Activated CD8-positive, alpha-beta T cell treated with anti-CD3 and anti-CD28 coated beads for 36 hours (primary cell): ENCODE measurements at places on chromosomes 5 and 9. TPM values are rescaled to one million over a fixed set of nuclear protein-coding genes. Genes with fewer than 3 reads are reported as not detected.

- DNase-seq, result no peak
Measured at GRCh38 chr9:98085058-98085457, 28.5 kb downstream of the NANS start.

GRCh38 chr5:33491941-33492340, 51.2 kb downstream of the TARS1 start:
- DNase-seq, result no peak

Gene PRR16
- not detected for total RNA-seq

DNA sequence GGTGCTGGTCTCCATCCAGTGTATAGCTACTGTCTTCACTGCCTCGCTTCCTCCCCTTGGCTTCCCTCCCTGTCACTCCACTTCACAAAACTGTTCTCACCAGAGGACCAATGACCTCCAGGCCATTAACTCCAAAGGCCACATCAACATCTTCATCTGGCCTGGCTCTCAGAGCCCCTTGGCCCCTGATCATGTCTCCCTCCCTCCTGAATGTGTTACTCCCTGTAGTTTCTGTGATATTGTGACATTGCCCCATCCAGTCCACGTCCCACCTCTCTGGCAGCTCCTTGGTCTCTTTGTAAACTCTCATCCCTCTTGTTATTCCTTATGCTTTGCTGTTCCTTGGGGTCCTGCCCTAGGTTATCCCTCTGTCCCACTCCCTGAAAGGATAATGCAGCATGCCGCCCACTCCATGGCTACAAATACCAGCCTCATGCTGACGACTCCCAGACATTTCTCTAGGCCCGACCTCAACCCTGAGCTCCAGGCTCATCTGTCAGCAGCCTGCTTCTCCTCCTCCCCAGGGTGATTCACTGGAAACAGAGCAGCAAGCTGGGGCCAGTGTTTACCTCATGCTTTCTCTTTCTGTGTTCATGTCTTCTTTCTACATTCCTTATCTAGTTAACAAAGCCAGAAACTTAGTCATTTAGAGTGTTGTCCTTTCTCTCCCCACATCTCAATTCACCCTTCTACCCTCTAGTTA, 312.2 kb downstream of the SPOCK1 start:
- no peak for DNase-seq

- DNase-seq, result no peak
Measured at GRCh38 chr5:136076881-136077445, 48.2 kb downstream of the TGFBI start.

DNA sequence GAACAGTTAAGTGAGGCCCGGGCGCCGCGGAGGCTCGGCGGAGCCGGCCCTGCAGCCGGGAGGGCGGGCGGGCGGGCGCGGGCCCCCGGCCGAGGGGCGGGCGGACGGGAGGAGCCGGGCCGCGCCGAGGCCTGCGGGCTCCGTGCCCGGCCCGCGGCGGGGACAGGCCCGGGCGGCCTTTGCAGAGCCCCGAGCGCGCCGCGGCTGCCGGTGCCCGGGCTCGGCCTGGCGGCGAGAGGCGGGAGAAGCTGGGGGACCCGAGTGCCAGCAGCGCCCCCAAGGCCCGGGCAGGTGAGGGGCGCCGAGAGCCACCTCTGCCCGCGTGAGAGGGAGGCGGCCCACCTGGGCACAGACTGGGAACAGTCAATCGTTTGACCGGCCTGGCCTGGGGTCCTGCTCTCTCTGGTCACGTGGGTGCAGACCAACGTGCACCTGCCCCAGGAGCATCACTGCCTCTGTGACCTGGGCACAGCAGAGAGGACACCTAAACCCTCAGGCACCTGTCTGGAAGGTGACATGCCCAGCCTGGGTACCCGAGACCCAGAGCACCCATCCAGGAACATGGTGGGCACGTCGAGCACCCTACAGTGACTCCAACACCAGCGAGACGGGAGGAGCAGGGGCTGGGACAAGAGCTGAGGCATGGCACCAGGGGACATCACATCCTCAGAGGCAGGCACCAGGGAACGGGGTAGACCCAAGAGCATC, 531 bp downstream of the MVB12B start:
- peak; percentile 34 for DNase-seq

Gene JAKMIP2
- 3.2 TPM for total RNA-seq

Gene LCN1
- not detected for total RNA-seq

GRCh38 chr9:87849144-87849758, 33.4 kb upstream of the SPATA31E1 start:
- DNase-seq, result no peak

Gene C7
- total RNA-seq, result not detected

Gene PRRC2B
- 141 TPM for total RNA-seq

GRCh38 chr5:154278186-154278585, 87.7 kb downstream of the GALNT10 start:
- DNase-seq, result no peak

DNA sequence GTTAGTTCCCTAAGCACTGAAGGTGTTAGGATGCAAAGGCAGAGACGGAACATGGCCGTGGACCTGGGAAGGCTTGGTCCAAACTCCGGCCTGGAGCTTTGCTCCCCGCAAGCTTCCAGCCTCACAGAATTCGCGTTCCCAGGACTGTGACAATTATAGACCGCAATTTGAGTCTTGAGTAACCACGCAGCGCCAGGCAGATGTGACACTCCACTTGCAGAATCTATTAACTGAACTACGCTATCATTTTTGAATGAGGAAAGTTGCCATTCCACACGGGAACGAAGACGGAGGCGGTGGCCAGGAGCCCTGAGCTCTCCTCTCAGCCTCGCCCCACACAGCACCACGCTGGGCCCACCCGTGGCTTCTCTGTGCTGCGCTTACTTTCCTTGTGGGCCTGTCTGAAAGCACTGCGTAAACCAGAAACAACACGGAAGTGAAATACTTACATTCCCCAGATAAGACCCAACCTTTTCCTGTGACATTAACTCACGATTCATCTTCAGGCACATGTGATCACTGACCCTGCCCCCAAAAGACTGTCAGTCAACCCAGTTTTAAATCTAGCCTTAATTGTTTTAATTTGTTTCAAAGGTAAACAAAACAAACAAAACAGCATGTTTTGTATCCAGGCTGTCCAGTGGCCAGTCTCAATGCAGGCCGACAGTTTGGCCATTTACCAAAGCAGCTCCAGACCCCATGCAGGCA, 16.1 kb upstream of the COL5A1 start:
- DNase-seq, result no peak

GRCh38 chr5:172946146-172946545, 13.1 kb upstream of the RPL26L1 start:
- DNase-seq, result no peak

DNA sequence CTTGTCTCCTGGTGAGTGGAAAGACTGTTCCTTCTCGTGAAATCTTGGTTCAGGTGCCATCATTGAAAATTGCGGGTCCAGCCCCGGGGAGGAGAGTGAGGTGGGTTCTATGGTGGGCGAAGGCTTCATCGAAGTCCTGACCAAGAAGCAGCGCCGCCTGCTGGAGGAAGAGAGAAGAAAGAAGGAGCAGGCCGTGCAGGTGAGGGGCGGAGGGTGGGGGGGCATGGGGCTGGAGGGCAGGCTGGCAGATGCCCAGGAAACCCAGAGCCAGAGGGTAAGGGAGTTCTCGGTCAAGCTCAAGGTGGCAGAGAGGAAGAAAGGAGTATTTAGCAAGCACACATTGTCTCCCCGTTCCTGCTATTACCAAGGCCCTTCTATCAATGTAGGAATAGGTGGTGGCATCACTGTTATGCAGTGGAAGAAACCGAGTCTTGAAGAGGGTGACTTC, 24.3 kb upstream of the POMT1 start:
- peak; percentile 75 for DNase-seq

DNA sequence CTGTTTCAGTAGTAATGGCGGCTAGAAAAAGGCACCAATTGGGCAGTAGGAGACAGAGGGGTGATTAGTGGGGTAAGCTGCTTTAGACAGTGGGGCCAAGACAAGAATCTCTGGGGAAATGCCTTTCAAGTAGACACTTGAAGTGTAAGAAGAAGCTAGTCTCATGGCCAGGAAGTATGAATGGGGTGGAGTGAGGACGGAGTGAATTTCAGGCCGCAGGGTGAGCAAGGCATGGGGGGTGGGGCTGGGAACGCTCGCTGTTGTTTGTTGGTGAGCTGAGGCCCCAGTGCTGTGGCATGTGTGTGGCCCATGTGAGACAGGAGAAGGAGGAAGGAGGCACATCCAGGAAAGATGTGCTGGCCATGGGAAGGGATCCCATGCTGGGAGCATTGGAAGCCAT, 149.2 kb upstream of the NFIL3 start:
- no peak for DNase-seq

Gene STXBP1
- 19.2 TPM for total RNA-seq

- no peak for DNase-seq
Measured at GRCh38 chr5:104305602-104306001, 743.0 kb upstream of the NUDT12 start.

GRCh38 chr5:18043344-18043743, 409.1 kb downstream of the TAF11L14 start:
- DNase-seq, result no peak

- no peak for DNase-seq
Measured at GRCh38 chr5:112732131-112732530, 5.6 kb upstream of the APC start.

- no peak for DNase-seq
Measured at GRCh38 chr5:95872346-95873268, 50.1 kb upstream of the GLRX start.

GRCh38 chr9:95185956-95186355, 131.6 kb downstream of the FANCC start:
- DNase-seq, result no peak

GRCh38 chr5:11527652-11528349, 376.4 kb downstream of the CTNND2 start:
- DNase-seq, result no peak

Gene CDKN2B-AS1
- total RNA-seq, result 0.81 TPM

- peak; percentile 40 for DNase-seq
Measured at GRCh38 chr5:112210430-112211005, 208.6 kb downstream of the EPB41L4A start.

GRCh38 chr9:86643946-86644674, 289.9 kb upstream of the TUT7 start:
- DNase-seq, result no peak

Gene CCDC152
- total RNA-seq, result 10.1 TPM

Gene KIAA1958
- 14.9 TPM for total RNA-seq

Gene PCDHB8
- not detected for total RNA-seq

Gene TSLP
- total RNA-seq, result 1.0 TPM

DNA sequence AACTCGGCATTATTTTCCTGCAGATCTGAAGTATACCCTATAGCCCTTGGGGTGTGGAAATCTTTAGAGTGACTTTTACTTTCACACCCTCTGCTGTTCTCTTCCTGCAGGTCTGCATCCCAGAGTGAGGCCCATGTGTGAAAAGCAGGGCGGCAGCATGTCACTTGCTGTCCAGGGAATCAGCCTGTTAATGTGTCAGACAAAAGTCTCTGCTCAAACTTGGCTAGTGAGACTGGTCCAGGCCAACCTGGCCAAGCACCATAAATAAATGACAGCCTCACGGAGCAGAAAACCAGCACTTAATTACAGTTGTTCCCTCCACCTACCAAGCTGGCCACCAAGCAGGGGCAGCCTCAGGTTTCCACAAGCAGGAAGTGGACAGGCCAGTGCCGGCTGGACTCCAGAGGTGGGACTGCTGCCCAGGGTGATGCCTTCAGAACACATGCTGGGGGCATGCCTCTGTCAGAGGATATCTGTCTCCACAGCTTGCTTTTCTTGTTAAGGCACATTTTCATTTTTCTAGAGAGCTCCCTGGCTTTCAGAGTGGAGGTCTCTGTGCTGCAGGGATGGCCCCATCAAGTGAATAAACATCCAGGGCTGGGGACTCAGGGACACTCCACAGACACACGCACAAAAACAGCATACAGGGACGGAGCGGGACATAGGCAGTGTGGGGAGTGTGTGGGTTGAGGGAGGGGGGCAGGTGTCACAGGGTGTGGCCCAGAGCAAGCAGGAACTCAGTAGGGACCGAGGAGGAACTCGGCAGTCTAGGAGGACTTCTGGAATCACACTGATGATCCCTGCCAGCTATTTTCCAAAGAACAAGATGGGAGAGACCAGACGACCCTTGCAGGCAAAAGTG, 243.8 kb upstream of the IRX1 start:
- DNase-seq, result no peak

DNA sequence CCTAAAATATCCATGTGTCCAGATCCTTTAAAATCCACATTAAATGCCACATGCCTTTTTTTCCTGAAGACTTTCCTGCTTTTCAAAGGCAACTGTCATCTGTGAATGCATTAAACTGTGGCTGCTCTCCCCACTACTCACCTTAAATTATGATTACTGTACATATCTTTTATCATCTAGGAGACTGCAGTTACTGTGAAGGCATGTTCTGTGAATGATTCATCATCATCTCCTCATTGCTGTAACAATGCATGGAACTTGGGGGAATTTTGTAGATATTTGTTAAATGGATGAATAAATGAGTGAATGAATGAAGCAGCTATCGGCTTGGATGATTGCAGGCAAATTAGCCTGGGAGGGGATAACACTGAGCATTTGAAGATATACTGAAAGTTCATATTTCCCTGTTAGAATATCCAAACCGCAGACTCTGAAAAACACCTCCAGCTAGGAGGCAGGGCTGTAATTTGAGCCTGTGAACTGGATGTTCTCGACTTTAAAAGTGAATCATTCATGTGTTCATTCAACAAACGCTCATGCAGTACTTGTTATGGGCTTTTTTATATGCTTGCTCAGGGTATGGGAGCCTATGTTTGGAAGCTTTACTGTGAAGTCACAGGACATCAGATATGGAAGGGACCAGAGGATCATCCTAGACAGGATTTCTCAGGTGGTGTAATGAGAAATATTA, 519.2 kb downstream of the KIF4B start:
- no peak for DNase-seq

DNA sequence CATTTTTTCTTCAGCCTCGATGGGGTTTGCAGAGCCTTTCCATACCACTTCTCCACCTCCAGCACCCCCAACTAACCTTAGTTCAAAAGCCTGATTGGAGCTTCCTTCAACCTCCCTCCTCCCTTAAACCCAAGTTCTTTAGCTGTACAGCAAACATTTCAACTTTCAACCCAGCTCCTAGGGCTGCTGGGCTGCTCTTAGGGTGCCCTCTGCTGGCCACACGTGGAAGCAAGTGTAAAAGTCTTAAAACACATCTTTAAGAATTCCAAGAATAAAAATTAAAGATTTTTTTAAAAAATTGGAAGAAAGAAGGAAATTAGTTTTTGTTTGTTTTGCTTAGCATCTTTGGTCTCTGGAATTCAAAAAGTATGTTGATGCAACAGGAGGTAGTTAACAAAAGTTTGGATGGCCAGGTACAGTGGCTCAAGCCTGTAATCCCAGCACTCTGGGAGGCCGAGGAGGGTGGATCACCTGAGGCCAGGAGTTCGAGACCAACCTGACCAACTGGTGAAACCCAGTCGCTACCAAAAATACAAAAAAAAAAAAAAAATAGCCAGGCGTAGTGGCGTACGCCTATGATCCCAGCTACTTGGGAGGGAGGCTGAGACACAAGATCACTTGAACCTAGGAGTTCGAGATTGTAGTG, 15.5 kb upstream of the HSD17B3 start:
- peak; percentile 31 for DNase-seq

Gene GFI1B
- total RNA-seq, result not detected

GRCh38 chr9:135214706-135215105, 127.2 kb downstream of the OLFM1 start:
- DNase-seq, result no peak

DNA sequence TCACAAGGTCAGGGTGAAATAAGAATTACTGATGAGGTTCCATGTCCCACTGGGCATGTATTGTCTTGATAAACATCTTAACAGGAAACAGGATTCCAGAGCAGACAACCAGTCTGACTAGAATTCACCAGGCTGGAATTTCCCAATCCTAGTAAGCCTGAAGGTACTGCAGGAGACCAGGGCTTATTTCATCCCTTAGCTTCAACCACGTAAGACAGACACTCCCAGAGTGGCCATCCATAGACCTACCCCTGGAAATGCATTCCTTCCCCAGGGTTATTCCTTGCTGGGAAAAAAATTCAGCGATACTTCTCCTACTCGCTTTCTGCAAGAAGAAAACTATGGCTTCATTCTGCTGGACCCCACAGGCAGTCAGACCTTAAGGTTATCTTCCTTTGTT, 785.4 kb downstream of the NR2F1-AS1 start:
- DNase-seq, result no peak

Gene PTPA
- 98.5 TPM for total RNA-seq
